Esophagus squamous epithelium (tissue), 5 donors: ENCODE measurements at places on chromosomes 2 and 18.

DNA sequence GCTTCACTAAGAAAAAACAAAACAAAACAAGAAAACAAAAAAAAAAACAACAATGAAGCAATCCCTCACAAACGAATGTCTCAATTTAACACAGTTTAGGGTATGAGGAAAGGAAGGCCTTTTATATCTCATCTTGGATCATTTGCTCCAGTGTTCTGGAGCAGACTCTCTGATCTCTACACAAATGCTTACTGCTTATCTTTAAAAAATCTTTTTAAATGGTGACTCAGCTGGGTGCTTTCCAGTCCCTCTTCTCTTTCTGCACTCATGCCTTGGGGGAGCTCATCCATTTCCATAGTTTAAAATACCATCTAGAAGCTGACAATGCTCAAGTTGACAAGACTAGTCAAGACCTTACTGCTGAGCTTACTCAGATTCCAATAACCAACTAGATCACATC is 56.2 kb downstream of the ETAA1 start:
- DNase-seq = no peak

GRCh38 chr2:197268786-197269584 is 41.6 kb downstream of the ANKRD44 start:
- DNase-seq = no peak

- DNase-seq = no peak
Observed at GRCh38 chr2:151534001-151534400, 124.3 kb downstream of the RIF1 start.

DNA sequence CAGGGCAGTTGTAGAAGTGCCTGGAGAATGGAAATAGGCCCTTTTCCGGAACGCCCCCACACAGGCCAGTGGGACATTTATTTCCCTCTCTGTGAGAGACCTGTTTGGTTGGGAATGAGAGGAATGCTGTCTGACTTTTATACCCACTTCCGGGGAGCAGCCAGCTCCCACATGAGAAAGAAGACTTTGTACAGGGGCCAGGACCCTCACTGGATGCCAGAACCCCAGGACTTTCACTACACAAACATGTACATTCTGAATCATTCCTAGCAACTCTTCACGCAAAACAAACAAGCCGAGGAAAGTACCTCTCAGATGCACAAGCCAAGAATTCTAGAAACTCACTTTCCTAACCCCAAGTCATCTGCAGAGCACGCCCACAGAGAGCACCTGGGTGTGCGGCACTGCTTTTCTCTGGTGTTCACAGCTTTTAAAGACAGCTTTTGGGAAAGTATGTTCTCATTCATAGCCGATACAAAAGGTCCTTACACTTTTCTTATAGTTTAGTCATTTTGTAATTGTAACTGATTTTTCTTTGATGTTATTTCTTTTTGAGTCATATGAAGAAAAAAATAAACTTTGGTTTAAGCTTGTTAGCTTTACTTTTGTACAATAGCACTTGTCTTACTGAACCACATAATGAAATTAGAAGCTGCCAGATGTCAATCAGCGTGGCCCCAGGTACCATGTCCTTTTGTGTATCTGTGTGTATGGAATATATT is 856.1 kb upstream of the ID2 start:
- DNase-seq = no peak

DNA sequence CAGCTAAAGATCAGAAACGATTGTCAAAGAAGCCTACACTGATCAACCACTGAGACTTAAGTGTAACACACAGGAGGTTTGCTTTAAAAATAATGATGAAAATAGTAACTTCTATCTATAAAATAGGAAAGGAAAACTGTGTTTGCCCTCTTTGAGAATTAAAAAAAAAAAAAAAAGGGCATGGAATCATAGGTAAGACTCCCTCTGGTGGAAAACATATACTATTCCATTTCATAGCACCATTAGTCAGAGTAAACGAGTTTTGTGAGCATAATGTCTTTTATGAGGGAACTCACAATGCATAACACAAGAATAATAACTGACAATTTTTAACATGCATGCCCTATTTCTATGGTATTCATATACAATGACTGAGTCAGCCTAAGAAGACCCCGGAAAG is 36.3 kb downstream of the SLC35F5 start:
- DNase-seq = no peak

- DNase-seq = no peak
Observed at GRCh38 chr2:39416140-39416539, 20.9 kb downstream of the MAP4K3 start.

DNA sequence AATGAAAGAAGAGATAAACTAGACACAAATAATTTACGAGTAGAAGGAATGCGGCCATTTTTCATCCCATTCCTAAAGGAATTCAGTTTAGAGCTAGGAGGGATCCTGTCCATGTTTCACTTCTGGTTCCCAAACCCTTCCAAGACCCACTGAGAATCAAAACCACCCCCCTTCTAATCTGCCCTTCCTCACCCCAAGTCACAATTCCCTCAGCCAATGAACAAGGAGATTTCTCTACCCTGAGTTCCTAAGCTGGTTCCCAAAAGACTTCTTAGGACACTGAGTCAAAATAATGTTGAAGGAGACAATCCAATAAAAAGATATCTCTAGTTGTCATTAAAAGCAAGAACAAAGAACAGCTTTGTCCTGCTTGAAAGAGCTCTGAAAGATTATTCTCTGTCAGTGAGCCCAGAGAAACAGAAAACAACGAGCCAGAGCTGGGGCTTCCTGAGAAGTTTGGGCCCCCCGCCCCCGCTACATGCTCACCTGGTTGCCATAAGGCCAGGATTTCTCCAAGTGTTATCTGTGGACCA is 45.7 kb downstream of the STK39 start:
- no peak for DNase-seq

DNA sequence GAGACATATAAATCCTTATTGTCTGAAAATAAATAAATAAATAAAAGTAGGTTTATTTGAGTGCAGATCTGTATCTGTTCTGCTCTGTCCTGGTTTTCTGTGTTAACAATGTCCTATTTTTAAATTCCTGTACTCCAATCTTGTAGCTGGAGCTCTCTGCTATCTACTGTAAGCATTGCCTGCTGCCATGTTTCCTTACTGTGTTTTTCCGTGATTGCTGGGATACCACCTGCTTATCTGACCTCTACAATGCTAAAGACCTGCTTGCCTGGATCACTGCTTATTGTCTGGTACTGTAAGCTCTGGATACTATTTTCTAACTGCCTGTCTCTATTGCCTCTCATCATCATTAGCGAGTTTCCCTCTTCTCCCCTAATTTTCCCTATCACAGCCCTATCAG is 11.6 kb downstream of the PTPN4 start:
- no peak for DNase-seq

- DNase-seq = no peak
Observed at GRCh38 chr18:48850822-48851598, 99.8 kb downstream of the SMAD7 start.

DNA sequence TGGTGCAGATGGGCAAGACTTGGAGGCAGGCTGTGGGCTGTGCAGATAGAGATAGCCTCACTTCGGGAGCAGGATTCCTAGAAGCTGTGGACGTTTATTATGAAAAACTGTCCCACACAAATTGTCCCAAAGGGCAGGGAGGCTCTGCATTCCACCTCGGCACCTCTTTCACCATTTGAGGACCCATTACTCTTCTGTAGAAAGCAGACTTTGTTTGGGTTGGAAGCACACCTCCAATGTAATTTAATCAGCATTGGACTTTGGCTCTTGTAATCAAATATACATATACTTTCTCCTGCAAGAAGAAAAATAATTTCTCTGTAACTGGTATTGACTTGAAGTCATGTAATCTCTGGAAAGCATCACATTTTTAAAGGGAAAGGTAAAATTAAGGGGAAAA is 8.5 kb downstream of the ONECUT2 start:
- no peak for DNase-seq

DNA sequence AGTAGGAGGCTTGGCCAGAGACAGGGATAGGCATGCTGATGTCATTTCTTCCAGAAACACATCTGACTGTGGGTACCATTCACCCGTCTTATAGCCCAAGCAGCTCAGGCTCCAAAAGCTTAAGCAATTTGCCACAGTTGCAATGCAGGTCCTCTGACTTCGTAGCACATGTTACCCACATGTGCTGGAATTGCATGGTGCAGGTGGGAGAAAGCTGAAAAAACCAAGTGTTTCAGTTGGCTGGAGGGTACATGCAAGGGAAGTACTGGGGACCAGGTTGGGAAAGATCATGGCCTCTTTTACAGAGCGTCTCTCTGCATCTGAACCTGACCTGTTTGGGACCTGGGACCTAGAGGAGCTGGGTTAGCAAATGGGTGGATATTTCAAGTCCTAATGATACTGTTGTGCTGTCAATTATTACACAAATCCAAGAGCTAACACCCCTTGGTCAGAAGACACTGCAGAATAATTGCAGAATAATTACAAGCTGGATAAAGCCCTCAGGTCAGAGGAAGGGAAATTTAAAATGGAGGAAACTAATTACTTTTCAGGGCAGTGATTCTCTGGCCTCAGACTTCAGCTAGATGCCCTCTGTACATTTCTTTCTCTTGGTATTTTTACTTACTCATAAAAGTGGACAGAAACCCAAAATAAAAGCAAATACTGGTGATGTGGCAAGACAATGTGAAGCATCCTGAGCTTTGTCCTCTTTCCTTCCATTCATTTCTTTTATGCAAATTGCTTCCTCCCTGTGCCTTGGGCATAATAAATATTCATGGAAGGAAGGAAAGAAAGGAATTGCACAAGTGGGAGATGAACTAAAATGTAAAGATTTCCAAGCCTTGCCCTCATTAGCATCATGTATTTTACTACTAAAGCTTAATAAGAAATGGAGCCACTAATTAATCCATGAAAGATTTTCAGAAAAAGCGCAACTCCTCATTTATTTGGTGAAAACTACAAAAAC is 45.6 kb upstream of the TTC39C start:
- DNase-seq = no peak

DNA sequence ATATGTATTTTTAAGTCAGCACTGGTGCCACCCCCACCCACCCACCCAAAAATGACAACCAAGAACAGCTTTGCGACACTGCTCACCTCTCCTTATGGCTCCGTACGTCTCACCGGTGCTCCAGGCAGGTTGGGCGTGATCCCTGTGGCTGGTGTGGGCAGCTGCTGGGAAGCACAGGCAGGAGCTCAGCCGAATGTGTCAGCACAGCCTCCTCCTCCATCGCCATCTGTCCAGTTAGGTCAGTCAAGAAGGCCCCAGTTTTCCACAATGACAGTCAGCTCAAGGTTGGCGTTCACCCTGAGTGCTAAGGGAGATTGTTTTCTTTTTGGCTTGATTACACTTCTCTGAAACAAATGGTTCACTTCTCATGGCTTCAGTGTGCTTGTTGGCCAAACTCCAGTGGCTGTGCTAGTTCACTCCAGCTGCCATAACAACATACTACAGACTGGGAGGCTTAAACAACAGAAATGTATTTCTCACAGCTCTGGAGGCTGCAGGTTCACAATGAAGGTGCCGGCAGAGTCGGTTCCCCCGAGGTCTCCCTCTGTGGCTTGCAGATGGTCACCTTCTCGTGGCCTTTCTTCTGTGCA is 30.2 kb downstream of the AMER3 start:
- DNase-seq = no peak

- DNase-seq = no peak
Observed at GRCh38 chr18:57900906-57901435, 97.9 kb upstream of the ATP8B1 start.

DNA sequence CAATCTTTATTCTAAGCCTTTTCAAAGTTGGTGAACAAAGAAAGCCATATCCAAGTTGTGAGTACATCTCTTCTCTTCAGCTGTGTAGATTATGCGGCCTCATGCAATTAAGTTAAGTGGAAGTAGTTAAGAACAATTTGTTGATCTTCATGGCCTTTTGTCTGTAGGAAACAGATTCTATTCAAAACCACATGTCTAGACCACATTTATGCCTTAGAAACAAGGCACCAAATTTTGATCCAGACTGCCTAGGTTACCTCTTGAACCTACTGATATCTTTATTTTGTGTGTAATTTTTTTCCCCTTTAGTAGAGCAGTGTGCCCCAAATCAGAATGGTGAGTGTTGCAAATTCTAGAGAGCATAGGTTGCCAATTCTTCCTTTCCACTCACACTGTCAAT is 101.6 kb upstream of the CERS6 start:
- DNase-seq = no peak

DNA sequence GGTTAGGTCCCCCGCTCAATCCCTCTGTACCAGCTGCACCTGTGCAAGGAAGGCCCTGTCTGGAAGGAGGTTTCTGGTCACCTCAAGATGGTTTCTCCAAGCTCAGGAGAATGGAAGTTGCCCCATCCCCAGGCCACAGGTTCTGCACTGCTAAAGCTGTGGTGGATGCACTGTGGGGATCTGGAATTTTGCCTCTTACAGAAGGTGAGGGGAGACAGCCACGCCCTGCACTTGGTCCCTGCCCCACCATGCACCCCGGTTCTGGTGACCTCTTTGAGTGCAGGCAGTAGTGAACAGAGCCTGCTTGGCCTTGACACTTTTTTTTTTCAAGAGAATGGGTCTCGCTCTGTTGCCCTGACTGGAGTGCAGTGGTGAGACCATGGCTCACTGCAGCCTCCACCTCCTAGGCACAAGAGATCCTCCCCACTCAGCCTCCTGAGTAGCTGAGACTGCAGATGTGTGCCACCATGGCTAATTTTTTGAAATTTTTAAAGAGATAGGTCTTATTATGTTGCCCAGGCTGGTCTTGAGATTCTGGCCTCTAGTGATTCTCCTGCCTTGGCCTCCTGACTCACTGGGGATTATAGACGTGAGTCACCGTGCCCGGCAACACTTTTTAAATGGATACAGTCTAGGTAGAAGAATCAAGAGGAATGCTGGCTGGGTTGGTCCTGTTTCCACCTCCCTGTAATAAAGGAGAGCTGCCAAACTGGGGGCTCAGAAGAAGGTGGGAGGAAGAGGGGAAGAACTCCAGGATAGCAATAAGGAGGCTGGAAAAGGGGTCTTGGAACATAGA is 5.8 kb upstream of the NT5DC4 start:
- no peak for DNase-seq

DNA sequence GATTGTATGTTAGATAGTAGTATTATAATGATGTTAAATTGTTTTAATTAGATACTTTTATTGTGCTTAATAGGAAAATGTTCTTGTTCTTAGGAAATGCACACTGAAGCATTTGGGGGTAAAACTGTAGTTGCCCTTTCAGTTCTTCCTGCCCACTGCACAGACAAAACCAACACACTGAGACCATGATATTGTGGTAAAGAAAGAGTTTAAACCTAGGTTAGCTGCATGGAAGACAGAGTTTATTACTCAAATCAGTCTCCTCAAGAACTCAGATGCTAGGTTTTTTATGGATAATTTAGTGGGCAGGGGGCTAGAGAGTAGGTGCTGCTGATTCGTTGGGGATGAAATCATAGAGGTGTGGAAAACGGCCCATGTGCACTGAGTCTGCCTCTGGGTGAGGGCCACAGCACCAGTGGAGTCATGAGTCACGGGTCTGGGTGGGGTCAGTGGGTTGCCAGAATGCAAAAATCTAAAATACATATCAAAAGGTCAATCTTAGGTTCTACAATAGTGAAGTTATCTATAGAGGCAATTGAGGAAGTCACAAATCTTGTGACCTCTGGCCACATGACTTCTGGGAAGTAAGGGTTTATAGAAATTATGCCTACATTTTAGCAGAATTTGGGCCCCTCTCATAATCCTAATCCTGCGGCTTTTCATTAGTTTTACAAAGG is 283.4 kb upstream of the FBXO11 start:
- no peak for DNase-seq
